ENCODE measurements at places on chromosomes 1 and 21.

- DNase-seq: no peak
Measured at GRCh38 chr1:207647671-207648333, 2.9 kb downstream of the CR1L start.

DNA sequence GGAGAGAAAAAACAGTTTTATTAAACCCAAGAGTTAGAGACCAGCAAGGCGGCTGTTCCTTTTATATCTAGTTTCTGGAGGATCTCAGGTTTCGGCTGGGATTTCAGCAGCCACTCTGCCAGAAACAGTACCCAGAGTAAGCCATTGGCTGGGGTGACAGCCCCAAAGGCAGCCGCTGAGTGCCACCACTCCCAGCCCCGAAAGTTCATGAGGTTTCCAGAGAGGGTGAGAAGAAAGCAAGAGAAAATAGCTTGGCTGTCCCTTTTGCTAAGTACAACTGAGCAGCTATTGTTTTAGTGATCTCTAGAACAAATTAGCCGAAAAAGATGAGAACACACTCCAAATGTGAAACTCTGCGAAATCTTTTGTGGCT is 1.2 kb downstream of the SH3BGR start:
- DNase-seq: no peak

- DNase-seq: no peak
Measured at GRCh38 chr1:170355267-170355801, 176.6 kb upstream of the GORAB start.

GRCh38 chr1:245771511-245772281 is 616.9 kb downstream of the KIF26B start:
- peak; percentile 45 for DNase-seq

GRCh38 chr1:14666962-14667650 is 68.6 kb downstream of the KAZN start:
- no peak for DNase-seq

DNA sequence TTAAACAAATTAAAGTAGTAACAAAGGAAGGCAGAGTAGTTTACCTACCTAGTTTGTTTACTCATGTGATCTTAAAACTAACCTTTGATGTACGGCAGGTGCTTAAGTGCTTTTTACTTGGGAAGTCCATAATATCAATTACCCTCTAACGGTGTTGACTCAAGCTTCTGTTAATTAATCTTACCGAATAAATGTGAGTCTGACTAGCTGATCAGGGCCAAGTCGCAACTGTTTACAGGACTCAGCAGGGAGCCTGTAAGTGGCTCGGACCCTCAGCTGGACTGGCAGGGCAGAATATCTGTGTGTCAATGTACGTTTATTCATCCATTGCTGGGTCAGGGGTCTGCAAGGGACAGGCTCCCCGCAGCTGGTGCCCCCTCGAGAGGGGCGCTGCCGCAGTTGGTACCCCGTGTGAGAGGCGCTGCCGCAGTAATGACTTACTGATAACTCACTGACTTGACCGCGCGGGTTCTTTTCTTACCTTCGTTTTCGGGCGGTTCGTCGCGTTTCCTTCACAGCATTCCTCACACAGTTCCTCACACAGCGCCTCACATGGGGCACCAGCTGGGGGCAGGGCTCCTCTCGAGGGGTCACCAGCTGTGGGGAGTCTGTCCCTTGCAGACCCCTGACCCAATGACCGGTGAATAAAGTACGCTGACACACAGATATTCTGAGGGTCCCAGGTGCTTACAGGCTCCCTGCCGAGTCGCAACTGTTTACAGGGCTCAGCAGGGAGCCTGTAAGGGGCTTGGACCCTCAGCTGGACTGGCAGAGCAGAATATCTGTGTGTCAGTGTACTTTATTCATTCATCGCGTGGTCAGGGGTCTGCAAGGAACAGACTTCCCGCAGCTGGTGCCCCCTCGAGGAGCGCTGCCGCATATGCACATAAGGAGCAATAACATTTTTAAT is 3.0 kb downstream of the FMO1 start:
- DNase-seq: peak; percentile 74

GRCh38 chr1:98323906-98324358 is 337.6 kb upstream of the SNX7 start:
- DNase-seq: peak; percentile 97

DNA sequence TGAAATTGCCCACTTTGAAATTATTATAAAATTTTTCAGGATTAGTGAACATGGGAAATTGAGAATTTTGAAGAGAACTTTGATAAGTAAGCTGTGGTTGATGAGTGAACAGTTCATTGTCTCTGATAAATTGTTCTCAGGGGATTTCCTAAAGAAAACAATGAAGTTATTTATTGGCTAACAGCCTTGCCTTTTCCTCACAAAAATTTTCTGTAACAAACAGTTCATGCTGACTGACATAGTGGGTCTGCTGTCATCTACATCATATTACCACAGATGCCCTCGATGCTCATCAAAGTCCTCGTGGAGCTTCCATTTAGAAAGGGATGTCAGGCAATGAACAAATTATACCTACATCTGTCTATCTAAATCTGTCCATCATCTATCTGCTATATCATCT is 113.4 kb downstream of the PTBP2 start:
- DNase-seq: no peak

- DNase-seq: no peak
Measured at GRCh38 chr1:197736685-197737084, 38.6 kb downstream of the DENND1B start.

- peak; percentile 61 for DNase-seq
Measured at GRCh38 chr21:42614811-42615351, 38.5 kb upstream of the PDE9A start.

GRCh38 chr1:163144418-163144817 is 58.3 kb downstream of the RGS5 start:
- no peak for DNase-seq

- peak; percentile 24 for DNase-seq
Measured at GRCh38 chr1:154607106-154607608, 829 bp downstream of the ADAR start.

- no peak for DNase-seq
Measured at GRCh38 chr1:241513378-241513777, 6.2 kb downstream of the FH start.

- DNase-seq: no peak
Measured at GRCh38 chr1:79811173-79811572, 804.6 kb upstream of the ADGRL4 start.

DNA sequence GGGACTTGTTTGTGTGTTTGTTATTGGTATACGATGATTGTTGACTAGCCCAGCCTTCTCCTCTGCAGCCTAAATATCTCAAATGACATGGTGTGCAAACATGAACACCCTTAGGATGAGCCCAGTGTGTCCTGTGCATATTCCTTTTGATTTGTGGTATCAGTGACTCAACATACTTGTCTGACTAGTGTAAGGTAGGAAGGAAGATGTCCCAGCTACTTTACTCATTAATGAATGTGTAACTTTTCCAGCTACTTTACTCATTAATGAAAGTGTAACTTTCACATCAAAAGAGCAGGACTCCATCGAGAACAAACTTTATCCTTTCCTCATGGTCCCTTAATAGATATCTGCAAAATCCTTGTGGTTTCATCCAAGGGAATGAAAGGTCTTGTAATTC is 2.7 kb upstream of the ZNF692 start:
- no peak for DNase-seq

GRCh38 chr1:211469938-211470529 is 21.9 kb downstream of the RD3 start:
- DNase-seq: peak; percentile 79

DNA sequence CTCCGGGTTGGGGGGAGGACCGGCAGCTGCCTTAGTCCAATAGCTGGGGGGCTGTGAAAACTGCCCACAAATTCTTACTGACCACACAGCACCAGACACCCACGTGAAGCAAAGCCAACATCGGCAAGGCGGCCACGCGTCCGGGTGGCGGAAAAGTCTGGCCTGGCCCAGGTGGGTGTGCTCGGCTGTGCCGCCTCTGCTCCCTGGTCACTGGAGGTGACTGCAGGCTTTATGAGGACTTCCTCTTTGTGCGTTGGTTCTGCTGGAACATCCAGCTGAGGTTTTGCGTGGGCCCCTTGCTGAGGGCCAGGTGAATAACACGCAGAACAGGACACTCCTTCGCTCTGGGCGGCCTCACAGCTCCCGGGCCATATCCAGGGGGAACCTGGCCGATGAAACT is 35.4 kb downstream of the FAAP20 start:
- DNase-seq: no peak

DNA sequence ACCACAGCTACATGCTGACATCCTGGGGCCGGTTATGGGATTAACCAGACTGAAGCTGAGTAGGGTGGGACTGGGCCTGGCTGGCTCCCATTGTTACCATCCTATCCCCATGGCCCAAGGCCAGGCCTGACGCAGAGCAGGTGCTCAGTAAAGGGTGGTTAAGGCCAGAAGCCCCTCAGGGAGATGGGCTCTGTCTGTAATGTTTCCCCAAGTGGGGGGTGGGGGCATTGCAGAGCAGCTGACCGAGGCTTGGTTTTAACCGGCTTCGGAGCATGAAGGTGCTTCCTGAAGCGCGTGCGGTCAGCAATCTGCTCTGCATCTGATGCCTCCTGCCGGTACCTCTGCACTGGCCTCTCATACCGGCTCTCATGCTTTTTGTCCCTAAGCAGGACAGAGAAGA is 83.4 kb upstream of the ACTL8 start:
- no peak for DNase-seq

DNA sequence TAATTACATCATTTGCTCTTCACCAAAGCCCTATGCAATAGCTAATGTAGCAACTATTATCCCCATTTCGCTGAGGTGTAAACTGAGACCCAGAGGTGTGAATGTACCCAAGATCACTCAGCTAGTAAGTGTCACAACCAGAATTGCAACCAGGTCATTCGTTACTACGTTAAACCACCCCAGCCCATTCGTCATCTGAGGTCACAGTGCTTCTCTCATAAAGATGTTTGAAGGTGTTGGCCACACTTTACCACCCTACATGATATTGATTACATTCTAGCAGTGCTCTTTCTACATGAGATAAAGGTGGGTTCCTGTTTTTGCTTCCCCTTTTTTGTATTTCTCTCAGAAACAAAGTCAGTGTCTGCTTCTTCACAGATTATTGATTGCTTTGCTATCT is 195.3 kb downstream of the ZBTB18 start:
- no peak for DNase-seq

DNA sequence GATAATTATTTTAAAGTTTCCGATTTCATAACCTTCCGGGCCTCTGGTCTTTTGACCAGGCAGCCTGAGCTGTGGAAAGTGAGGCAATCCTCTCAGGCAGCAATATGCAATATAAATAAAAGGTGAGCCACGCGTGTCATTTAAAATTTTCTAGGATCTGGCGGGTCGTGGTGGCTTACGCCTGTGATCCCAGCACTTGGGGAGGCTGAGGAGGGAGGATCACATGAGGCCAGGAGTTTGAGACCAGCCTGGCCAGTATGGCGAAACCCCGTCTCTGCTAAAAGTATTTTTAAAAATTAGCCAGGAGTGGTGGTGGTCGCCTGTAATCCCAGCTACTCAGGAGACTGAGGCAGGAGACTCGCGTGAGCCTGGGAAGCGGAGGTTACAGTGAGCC is 546 bp upstream of the ZNF695 start:
- DNase-seq: no peak

DNA sequence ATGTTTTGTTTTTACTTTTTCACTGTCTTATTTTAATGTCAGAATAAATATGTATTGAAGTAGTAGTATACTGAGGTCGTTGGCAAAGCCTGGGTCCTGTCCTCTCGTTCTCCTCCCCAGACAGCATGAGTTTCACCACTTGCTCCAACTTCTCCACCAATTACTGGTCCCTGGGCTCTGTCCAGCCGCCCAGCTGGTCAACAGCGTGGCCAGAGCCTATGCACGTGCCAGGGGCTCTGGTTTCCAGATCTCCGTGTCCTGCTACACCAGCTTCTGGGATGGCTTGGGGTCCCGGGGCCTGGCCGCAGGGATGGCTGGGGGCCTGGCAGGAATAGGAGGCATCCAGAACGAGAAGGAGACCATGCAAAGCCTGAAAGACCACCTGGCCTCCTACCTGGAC is 19.3 kb downstream of the PTPN14 start:
- DNase-seq: no peak

- peak; percentile 85 for DNase-seq
Measured at GRCh38 chr21:35563885-35564451, 496.4 kb downstream of the SETD4 start.

DNA sequence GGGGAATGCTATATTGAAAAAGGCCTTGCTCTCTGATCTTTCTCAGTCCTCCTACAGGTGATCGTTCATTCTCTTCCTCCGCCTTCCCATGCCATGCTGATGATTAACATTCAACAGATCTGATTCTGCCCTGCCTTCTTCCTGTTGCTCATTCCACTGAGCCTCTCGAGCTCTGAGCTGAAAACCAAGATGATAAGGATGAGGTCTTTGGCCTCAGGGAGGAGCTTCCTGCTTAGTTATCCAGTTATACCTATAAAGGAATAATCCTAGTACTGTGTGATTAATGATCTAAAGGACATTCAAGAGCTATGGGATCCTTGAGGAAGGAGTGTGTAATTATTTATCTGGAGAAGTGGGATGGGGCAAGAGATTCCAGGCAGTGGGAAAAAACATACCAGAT is 25.2 kb upstream of the MAP3K7CL start:
- DNase-seq: peak; percentile 82

- DNase-seq: no peak
Measured at GRCh38 chr1:223225481-223225880, 82.4 kb upstream of the TLR5 start.

GRCh38 chr1:78726686-78727085 is 77.1 kb downstream of the IFI44 start:
- DNase-seq: no peak

GRCh38 chr1:1020000-1020404 is at the start of gene AGRN:
AGRN (plus strand) TSS chr1:1020120; CDS start chr1:1020173, 53 bp downstream.
- DNase-seq: peak; percentile 67

GRCh38 chr21:43376478-43376882 is 50.5 kb downstream of the SIK1 start:
- no peak for DNase-seq

Measured in Daoy (cell line).